ENCODE measurements at places on chromosomes 3 and 15.

GRCh38 chr3:12278566-12278965 lies 10.3 kb upstream of the PPARG start:
- DNase-seq = no peak

DNA sequence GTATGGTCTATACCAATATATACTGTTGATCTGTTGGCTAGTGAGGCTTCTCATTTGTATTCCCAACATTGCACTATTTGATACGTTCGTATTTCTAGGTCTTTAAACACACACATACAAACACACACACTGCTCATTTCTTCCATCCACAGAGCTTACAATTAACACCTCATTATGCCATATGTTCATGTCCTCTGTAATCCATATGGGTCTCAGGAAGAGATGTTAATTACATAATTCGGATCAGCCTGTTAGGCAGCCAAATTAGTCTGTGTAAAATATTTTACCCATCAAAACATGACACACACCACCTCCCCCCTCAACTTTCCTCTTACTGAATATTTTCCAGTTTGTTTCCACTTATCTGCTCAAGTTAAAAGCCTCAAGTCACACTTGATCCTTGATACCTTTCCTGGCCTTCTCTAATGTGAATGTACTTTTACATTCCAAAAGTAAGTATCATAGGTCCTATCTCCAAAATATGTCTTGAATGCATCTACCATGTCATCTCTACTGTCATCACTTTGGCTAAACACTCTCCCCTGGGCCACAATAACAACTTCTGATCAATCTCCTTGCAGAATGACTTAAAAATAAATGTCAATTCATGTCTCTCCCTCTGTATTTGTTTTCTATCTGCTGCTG lies 28.2 kb downstream of the EOGT start:
- no peak for DNase-seq

GRCh38 chr3:69113536-69113935 lies 8.9 kb downstream of the LMOD3 start:
- no peak for DNase-seq

DNA sequence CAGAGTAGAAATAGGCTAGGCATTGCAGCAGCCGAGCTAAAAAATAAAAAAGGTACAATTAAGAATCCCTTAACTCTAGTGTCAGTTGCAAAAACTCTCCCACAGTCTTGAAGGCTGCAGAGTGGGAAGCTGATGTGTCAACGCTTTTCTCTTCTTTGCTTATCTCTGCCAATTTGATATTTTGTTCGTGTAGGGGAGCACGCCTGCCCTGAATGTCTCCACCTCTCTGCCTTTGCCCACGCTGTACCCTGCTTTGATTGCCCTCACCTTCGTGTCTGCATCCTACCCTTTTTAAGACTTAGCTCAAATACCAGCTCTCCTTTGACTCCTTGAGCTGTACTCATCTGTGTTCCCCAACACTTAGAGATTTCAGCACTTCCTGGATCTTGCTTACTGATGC lies 155.4 kb upstream of the CADPS start:
- no peak for DNase-seq

DNA sequence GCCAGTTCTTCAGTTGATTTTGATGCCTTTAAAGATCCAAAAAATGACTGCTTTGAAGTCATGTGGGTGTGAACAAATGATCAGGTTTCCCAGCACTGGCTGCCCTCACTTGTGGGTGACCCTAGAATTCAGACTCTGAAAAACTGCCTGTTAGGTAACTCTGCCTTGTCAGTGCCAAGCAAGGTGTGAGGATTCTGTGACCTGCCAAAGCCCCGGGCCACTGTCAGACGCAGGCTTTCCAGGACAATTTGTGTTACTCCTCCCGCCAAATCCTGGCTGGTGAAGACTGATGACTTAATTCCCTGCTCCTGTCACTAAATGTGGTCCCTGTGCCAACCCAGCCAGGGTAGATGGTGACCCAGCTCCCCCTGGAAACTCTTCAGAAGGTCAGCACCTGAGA lies 99.2 kb upstream of the PSMD6 start:
- no peak for DNase-seq

GRCh38 chr15:100880139-100880896 lies 687 bp downstream of the ALDH1A3 start:
- no peak for DNase-seq

DNA sequence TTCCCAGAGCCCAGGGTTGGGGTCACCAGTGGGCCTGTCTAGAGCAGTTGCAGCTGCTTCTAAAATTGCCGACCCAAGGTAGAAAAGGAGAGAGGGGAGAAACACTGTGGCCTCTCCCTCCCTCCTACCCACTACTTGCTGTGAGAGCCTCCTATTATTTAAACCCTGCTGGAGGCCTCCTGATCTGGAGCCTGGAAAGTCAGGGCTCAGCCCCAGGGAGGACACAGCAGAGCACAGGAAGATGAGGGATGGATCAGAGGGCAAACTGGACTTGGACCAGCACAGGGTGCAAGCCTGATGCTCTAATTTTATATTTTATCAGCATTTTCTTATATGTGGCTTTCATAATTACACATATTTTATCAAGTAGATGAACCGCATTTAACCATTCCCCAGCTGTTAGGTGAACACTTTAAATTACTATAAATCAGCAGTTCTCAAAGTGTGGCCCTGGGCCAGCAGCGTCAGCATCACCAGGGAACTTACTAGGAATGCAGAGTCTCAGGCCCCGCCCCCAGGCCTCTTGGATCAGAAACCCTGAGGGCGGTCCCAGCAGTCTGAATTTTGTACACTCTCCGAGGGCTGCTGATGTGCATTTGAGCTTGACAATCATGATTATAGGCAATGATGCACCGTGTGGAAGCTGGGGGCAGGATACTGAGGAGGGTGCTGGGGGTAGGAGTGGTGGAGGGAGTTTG lies 26.7 kb downstream of the SMAD3 start:
- DNase-seq = no peak

- no peak for DNase-seq
These were observed 12.3 kb downstream of the ISLR start for GRCh38 chr15:74185710-74186348.

- DNase-seq = no peak
These were observed 94.9 kb downstream of the ERC2 start for GRCh38 chr3:56373386-56373785.

GRCh38 chr3:38327335-38328009 lies 19.1 kb upstream of the XYLB start:
- no peak for DNase-seq

- no peak for DNase-seq
These were observed 237.4 kb upstream of the UMPS start for GRCh38 chr3:124492824-124493223.

DNA sequence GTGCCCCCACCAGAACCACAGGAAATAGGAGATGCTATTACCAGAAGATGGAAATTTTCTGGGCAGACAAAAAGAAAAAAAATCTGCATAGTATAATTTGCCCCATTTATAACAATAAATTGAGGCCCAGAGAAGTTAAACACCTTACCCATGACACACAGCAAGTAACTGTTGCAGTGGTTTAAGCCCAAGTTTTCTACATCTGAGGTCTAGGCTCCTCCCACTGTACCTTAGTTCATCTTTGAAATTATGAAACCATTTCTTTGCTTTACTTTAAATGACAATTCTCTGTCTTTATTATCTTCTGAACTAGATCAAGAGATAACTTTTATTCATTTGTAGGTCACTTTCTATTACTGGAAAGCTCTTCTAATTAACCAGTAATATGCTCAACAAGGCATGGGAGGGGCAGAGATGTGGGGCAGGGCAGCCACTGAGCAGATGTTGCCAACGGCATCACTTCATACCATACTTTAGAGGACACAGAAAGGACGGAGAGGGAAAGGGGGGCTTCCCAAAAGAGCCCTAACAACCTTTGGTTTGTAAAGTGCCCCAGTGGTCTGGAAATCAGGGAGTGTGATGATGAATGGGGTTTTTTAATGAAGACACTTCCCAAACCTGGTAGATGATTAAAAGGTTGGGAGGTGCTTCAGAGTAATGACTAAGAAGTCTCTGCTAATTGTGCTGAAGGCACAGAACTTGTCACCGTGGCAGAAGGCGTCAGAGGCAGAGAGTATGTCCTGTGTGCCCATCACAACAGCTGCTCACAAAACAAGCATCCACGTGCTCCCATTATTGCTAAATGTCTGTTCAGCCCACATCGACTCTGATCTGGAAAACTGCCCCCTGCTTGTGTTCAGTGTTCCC lies 342.5 kb downstream of the SHQ1 start:
- no peak for DNase-seq

DNA sequence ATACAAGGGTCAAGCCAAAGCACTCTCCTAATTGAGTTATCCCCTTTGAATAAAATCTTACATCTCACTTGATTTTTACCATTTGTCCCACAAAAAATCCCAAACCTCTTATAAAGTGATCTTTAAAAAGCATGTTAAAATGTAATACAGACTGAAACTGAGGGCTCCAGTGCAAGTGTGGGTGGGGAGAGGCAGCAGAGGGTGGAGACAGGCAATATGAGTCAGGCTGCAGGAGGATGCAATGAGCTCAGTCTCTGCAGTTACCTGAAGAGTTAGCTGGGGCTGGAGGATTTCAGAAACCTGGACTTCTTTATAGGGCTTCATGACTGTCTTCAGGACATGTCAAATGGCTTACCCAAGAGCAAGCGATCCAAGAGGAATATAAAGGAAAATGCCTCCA lies 14.2 kb upstream of the COLQ start:
- DNase-seq = no peak

DNA sequence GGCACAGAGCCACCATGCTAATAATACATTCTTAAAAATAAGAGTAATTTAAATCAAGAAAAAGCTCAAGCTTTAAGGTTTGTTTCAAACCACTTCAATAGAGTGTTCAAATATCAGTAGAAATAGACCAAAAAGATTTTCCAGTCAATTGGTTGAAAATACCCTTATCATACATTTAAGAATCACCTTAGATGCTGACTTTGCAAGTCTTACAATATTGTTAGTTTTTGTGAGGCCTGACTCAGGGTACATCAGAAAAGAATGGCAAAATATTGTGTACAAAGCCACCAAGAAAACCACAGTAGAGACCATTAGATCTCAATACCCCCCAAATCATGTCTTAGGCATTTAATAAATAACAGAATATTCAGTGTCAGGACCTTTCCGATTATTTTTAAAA lies 19.8 kb upstream of the NRG4 start:
- no peak for DNase-seq

DNA sequence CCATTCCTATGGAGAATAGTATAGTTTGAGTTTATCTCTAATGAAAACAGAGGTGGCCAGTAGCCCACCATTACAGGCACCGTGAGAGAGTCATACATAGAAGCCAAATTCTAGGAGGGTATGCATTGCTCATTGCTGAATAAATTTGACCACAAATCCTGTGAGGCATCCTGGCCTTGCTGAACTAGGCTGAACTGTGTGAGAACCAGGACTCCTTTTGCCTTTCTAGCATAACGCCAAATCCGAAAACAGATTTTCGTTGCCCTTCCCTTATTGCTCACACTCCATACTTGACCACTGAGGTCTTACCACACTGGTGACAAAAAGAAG lies 50.4 kb downstream of the SLC2A2 start:
- DNase-seq = no peak

- no peak for DNase-seq
These were observed 26.1 kb upstream of the USP3 start for GRCh38 chr15:63478243-63478642.

DNA sequence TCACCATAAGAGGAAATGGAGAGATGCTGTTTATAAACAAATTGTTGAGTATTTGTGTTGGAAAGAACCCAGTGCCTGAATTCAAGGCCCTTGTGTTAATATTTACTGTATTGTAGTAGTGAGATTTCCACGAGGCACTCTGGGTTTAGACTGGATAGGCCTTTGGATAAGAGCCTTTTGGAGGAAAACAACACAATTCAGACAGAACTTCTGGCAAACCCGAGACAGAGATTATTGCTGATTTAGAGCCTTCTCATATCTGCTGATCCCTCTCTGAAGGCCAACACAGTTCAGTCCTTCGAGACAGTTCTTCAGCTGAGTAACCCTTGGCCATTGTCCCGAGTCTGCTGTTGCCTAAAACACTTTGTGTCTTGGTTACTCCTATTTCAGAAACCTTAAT lies 55.7 kb downstream of the LMCD1 start:
- no peak for DNase-seq

DNA sequence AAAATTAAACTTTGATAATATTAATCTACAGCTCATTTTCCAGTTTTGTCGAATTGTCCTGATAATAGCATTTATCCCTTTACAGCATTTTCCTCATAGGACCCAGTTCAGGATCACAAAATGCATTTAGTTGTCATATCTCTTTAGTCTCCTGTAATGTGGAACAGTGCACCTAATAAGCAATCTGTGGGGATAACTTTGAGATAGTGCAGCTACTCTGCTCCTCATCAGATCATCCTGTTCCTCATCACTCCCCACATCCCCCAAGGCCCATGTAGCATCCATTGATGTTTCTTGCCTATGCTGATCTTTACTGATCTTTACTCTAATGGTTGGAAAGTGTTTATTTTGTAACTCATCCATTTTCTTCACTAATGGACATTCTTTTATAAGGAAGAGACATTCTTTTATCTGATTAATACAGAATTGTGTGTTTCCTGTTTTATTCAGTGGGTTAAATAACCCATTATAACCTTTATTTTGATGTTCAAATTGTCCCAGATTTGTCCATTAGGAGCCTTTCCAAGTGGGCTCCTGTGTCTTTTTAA lies 7.5 kb downstream of the RNF111 start:
- DNase-seq = no peak

DNA sequence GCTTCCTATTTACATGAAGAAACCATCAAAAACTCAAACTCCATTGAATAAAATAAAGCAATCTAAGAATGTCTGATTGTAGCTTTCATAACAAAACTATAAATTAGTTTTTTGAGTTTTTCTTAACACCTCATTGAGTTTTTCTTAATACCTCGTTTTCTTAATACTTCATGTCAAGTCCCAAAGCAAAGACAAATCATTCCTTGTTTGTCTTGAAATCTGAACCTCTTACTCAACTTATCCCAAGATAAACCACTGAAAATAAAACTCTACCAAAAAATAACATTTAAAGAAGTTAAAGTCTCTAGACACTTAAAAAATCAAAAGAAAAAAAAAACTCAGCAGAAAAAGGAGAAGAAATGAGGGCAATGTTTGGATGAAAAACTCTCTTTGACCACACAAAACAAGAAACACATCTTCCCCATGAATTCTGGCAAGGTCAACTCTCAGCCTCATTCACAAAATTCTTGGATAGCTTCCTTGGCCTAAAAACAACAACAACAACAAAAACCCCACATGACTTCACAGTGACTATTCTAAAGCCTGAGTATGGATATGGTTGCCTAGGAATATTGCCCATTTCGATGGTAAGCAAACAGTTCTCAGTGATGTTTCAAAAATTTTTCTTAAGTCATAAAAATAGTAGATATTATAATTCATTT lies 38.2 kb downstream of the TMCC1 start:
- DNase-seq = no peak

DNA sequence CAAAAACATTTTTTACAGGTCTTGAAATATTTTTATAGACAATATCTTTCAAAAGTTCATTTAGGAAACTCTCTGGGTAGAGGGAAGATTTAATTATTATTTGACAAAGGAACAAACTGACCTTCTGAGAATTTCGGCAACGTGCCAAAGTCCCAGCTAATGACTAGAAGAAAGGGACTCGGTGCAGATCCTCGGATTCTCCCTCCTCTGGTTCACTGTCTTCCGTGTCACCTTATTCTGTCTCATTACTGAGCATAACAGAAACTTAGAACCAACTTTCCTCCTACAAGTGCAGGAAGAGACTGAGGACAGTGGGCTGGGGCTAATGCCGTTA lies 339.1 kb downstream of the MECOM start:
- DNase-seq = no peak

GRCh38 chr15:66800584-66801235 lies 98.7 kb downstream of the SMAD6 start:
- DNase-seq = no peak

GRCh38 chr15:86159468-86159867 lies 79.8 kb downstream of the AGBL1 start:
- no peak for DNase-seq

Measured in T-cell (primary cell).